ENCODE measurements at places on chromosomes 5 and 9. TPM values are rescaled to one million over a fixed set of nuclear protein-coding genes. Genes with fewer than 3 reads are reported as not detected.
A peak's percentile ranks its signal among the peaks of the same experiment; 100 is the strongest.

The LURAP1L gene
- polyA plus RNA-seq, result not detected

GRCh38 chr5:38607396-38607795 is 51.0 kb upstream of the LIFR start:
- no peak overlapping the region for H3K4me3 ChIP-seq
- DNase-seq, result peak; percentile 16
- peaks cover 7% of the 10 kb centered on the region for H3K4me1 ChIP-seq
- no peak overlapping the region for H3K27ac ChIP-seq
- H3K27me3 ChIP-seq, result peaks cover 14% of the 10 kb centered on the region

The MARVELD2 gene
- 0.15 TPM for polyA plus RNA-seq

The MZB1 gene
- 0.52 TPM for polyA plus RNA-seq

- H3K27ac ChIP-seq, result no peak overlapping the region
- H3K4me1 ChIP-seq, result no peaks in the 10 kb centered on the region
- H3K36me3 ChIP-seq, result no peaks in the 10 kb centered on the region
- no peak overlapping the region for H3K4me3 ChIP-seq
Measured at GRCh38 chr5:75964008-75964407, 119.2 kb upstream of the SV2C start.

DNA sequence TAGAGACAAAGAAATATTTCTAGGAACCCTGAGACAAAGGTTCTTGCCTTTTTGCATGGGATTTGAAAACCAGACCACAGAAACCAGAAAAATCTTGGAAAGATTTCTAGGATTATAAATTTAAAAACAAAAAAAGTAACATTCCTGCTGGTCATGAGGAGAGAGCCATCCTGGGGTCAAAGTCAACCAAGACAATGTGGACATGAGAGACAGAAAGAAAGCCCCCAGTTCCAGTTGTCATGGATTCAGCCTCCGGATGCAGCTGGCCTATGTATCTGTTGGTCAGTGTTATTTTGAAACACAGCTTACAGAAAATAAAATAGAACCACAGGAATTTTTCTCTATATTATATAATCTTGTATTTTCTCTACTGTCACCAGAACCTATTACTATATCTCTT is 24.4 kb upstream of the RGMB start:
- H3K27me3 ChIP-seq, result no peaks in the 10 kb centered on the region
- no peak overlapping the region for H3K4me3 ChIP-seq
- no peaks in the 10 kb centered on the region for H3K4me1 ChIP-seq

DNA sequence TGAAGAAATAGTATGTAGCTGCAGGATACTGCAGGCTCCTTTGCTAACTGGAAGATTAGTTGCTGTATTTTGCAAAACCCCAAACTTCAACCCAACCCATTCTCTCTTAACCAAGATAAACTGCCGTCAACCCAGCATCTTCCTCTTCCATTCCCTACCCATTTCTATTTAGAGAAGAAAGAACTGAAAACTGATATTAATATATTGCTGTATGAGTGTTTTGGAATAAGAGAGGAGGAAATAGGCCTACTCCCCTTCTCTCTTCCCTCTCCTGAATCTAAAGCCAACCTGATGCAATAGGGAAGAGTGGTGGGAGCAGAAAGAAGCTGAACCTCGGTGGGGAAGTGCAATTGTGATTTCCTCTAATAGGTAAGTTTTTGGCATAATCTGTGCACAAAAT is 83.7 kb downstream of the TMEM215 start:
- H3K27me3 ChIP-seq, result no peaks in the 10 kb centered on the region
- H3K4me1 ChIP-seq, result peaks cover 40% of the 10 kb centered on the region

The QRFP gene
- polyA plus RNA-seq, result 0.60 TPM

The WWC1 gene
- polyA plus RNA-seq, result not detected

The UBLCP1 gene
- polyA plus RNA-seq, result 8.8 TPM

- H3K27ac ChIP-seq, result no peak overlapping the region
- no peaks in the 10 kb centered on the region for H3K4me1 ChIP-seq
- H3K36me3 ChIP-seq, result no peaks in the 10 kb centered on the region
- H3K27me3 ChIP-seq, result no peaks in the 10 kb centered on the region
- H3K4me3 ChIP-seq, result no peak overlapping the region
Measured at GRCh38 chr5:142621227-142621626, 64.7 kb downstream of the FGF1 start.

DNA sequence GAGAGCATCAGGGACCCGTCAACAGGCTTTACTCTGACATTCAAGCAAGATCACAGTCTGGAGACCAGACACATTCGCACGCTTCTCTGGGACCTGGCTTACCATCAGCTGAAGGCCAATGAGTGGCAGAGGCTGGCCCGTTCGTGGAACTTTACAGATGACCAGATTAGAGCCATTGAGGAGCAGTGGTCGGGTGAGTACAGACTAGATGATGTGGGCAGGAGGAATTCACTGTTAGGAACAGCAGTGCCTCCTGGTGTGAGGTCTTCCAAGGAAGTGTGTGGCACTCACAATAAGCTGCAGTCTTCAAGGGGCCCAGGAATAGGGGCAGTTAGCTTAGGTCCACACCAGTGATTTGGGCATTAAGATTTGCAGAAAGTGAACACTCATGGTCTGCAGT is 50.4 kb downstream of the POC5 start:
- no peaks in the 10 kb centered on the region for H3K27me3 ChIP-seq
- no peak for DNase-seq
- H3K4me1 ChIP-seq, result peaks cover 17% of the 10 kb centered on the region

- H3K4me3 ChIP-seq, result no peak overlapping the region
- H3K27me3 ChIP-seq, result no peaks in the 10 kb centered on the region
- no peak overlapping the region for H3K27ac ChIP-seq
- no peak for DNase-seq
- H3K4me1 ChIP-seq, result no peaks in the 10 kb centered on the region
Measured at GRCh38 chr5:150272531-150272930, 17.0 kb downstream of the CAMK2A start.

GRCh38 chr9:16266648-16267276 is 603.7 kb downstream of the BNC2 start:
- H3K36me3 ChIP-seq, result no peaks in the 10 kb centered on the region
- no peak overlapping the region for H3K27ac ChIP-seq
- H3K4me1 ChIP-seq, result no peaks in the 10 kb centered on the region

- H3K36me3 ChIP-seq, result no peaks in the 10 kb centered on the region
- H3K27me3 ChIP-seq, result peaks cover 2% of the 10 kb centered on the region
- no peak for DNase-seq
- peaks cover 14% of the 10 kb centered on the region for H3K4me1 ChIP-seq
Measured at GRCh38 chr9:38228331-38229103, 159.5 kb upstream of the SHB start.

GRCh38 chr9:38089387-38090165 is 20.5 kb upstream of the SHB start:
- H3K36me3 ChIP-seq, result no peaks in the 10 kb centered on the region
- peaks cover 6% of the 10 kb centered on the region for H3K4me1 ChIP-seq

- H3K4me1 ChIP-seq, result peaks cover 16% of the 10 kb centered on the region
- no peaks in the 10 kb centered on the region for H3K27me3 ChIP-seq
- H3K27ac ChIP-seq, result no peak overlapping the region
- H3K36me3 ChIP-seq, result no peaks in the 10 kb centered on the region
- DNase-seq, result no peak
Measured at GRCh38 chr9:107794259-107794658, 304.7 kb upstream of the KLF4 start.

The CCNO gene
- polyA plus RNA-seq, result not detected

- peaks cover 30% of the 10 kb centered on the region for H3K4me1 ChIP-seq
- H3K36me3 ChIP-seq, result no peaks in the 10 kb centered on the region
- DNase-seq, result peak; percentile 52
- peak overlapping the region; percentile 96 for H3K27ac ChIP-seq
- no peaks in the 10 kb centered on the region for H3K27me3 ChIP-seq
Measured at GRCh38 chr5:108382784-108383330, 959 bp upstream of the FBXL17 start.

DNA sequence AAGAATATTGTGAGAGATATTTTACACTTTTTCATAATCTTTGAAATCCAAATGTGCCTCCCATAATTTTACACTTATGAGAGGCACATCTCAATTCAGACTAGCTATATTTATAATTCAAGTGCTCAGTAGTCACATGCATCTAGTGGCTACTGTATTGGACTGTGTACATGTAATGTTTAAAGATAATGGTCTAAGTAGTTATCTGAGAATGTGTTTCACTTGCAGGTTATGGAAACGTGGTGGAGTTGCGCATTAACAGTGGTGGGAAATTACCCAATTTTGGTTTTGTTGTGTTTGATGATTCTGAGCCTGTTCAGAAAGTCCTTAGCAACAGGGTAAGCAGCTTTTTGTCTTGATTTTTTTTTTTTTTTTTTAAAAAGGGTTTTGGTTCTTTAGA is 28.8 kb downstream of the G3BP1 start:
- DNase-seq, result no peak
- H3K36me3 ChIP-seq, result peaks cover 95% of the 10 kb centered on the region
- no peak overlapping the region for H3K27ac ChIP-seq
- H3K4me1 ChIP-seq, result no peaks in the 10 kb centered on the region

DNA sequence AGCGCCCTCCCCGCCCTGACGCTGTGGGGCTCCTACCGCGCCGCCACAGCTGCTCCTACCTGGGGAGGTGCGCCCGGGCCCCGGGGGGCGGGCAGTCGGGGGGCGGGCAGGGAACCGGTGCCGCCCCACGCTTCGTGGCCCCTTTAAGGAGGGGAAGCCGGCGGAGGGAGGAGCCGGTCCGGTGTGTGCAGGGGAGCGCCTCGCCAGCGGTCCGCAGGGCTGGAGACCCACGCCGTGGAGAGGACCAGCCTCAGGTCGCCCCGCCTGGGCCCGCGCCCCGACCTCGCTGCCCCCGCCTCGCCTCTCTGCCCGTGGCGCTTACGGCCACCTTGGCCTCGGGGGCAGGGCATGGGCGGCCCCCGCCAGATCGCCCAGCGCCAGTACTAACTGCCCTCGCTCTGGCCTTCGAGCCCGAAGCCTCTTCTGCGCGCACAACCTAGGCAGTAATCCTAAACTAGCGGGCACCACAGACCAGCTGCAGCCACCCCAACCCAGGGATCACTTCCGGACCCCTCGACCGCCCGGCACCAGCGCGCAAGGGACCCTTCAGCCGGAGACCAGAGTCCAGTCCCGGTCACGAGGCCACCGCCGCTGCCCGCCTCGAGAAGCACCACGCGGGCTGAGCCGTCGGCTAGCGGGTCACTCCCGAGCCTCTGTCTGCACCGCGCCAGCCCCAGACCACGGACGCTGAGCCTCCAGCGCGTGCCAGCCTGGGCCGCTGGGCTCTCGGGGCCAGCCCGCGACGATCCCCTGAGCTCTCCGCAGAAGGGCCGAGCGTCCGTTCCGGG is at the start of gene FOXE1:
Gene FOXE1, plus strand, starts transcription at position 171 of the 788 bp plus-strand sequence. CDS start 689 bp downstream, outside the sequence.
- H3K4me3 ChIP-seq, result peak within 1 kb of the TSS; percentile 3
- DNase-seq, result no peak
- H3K27ac ChIP-seq, result no peak within 1 kb of the TSS
- peaks cover 37% of the 10 kb centered on the region for H3K4me1 ChIP-seq

The CDC14B gene
- polyA plus RNA-seq, result 0.44 TPM
